ENCODE measurements at places on chromosomes 4 and X. TPM values are rescaled to one million over a fixed set of nuclear protein-coding genes. Genes with fewer than 3 reads are reported as not detected.

- no peak overlapping the region for H3K27ac ChIP-seq
- no peaks in the 10 kb centered on the region for H3K36me3 ChIP-seq
- no peaks in the 10 kb centered on the region for H3K27me3 ChIP-seq
These were observed 165.1 kb upstream of the POF1B start for GRCh38 chrX:85544609-85545008.

GRCh38 chr4:165504184-165504583 lies 125.4 kb downstream of the CPE start:
- DNase-seq = no peak
- H3K36me3 ChIP-seq = no peaks in the 10 kb centered on the region
- no peak overlapping the region for H3K4me3 ChIP-seq
- no peak overlapping the region for H3K27ac ChIP-seq
- H3K27me3 ChIP-seq = no peaks in the 10 kb centered on the region
- peaks cover 15% of the 10 kb centered on the region for H3K4me1 ChIP-seq

GRCh38 chrX:16589826-16590225 lies 60.1 kb upstream of the S100G start:
- DNase-seq = no peak
- no peak overlapping the region for H3K27ac ChIP-seq

- H3K27ac ChIP-seq = no peak overlapping the region
- H3K4me1 ChIP-seq = no peaks in the 10 kb centered on the region
- no peak for DNase-seq
- H3K36me3 ChIP-seq = no peaks in the 10 kb centered on the region
- H3K4me3 ChIP-seq = no peak overlapping the region
- H3K27me3 ChIP-seq = no peaks in the 10 kb centered on the region
These were observed 86.6 kb downstream of the MID1 start for GRCh38 chrX:10533696-10534365.

GRCh38 chrX:1807301-1807731 lies 192.5 kb downstream of the ASMT start:
- H3K4me1 ChIP-seq = no peaks in the 10 kb centered on the region
- H3K4me3 ChIP-seq = no peak overlapping the region
- DNase-seq = no peak
- peaks cover 12% of the 10 kb centered on the region for H3K27me3 ChIP-seq
- H3K27ac ChIP-seq = no peak overlapping the region

DNA sequence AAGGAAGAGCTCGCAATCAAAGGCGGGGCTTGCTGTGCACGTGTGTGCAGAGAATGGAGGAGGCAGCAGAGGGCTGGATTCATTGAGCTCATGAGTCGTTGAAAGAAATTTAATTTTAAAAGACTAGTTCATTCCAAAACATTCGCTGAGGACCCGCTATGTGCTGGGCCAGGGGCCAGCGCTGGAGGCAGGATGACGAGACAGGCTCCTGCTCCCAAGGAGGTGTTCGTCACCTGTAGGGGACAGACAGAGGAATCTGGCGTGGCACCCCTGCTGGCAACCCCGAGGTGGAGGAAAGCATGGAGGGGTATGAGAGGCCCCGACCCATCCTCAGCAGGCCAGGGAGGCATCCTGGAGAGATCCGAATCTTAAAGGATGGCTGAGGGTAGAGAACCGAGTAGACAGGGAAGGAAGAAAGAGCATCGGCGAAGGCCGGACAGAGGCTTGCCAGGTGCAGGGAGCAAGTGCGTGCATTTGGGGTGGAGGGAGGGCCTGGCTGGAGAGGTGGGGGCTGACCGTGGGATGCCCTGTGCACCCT lies 96.4 kb downstream of the CPZ start:
- H3K27ac ChIP-seq = no peak overlapping the region
- no peaks in the 10 kb centered on the region for H3K27me3 ChIP-seq
- H3K4me1 ChIP-seq = no peaks in the 10 kb centered on the region
- H3K36me3 ChIP-seq = no peaks in the 10 kb centered on the region

- H3K27me3 ChIP-seq = no peaks in the 10 kb centered on the region
- DNase-seq = no peak
- H3K4me1 ChIP-seq = no peaks in the 10 kb centered on the region
These were observed 36.3 kb downstream of the ATRX start for GRCh38 chrX:77749695-77750094.

DNA sequence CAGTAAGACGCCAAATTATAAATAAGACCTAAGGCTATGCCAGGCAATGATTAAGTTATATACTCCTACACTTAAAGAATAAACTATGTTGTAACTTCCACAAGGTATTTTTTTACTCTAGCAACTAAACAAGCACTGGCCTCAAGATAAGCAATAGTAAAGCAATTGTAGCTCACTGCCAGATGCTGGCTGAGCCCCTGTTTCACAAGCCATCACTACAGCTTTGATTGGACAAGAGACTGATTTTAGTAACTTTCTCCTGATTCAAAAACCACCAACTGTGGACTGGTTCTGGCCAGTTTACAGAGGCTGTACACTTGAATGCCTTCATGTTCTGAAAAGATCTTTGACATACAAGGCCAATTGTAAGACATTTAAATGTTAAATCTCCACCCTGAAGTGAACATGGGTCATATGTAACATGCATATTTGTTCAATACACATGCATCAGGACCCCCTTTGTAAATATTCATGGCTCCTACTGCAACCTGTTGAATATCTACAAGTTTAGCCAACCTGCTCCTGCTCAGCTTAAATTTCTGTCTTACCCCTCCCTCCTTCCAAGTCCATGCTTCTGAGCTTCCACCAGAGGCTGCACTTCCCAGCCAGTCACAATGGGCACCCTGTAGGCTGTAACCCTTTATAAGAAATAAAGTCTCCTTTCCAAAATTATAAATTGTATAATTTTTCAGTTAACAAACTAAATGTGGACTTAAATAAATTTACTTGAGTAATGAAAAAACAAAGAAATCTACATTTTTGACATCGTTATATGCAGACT lies 423.6 kb downstream of the ANKRD50 start:
- H3K4me1 ChIP-seq = no peaks in the 10 kb centered on the region
- H3K27me3 ChIP-seq = no peaks in the 10 kb centered on the region
- no peak for DNase-seq
- H3K36me3 ChIP-seq = no peaks in the 10 kb centered on the region

DNA sequence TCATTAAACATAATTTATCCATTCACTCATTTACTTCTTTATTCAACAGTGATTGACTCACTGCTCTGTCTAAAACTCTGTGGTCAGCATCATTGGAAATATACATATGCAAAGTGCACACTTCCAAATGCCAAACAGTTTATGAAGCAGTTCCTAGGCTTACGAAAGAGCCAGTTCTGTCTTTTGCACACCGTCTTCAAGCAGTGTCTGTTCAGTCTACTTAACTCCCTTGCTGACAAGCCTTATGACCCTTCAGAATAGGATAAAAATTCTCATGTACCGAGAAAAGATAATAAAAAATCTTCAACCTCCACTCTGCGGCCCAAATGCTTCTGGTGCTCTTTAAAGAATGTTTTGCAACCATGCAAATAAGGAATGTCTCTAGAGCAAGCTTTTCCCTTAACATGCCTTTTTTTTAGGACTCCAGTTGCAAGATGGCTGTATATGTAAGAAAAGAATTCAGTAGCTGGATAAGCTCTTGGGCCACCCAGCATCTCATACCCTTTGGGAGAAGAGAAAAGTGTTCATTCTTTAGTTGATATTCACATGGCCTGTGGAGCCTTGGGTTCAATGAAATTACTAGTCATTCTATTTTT lies 1037.0 kb upstream of the SLIT2 start:
- H3K36me3 ChIP-seq = no peaks in the 10 kb centered on the region
- no peak overlapping the region for H3K4me3 ChIP-seq
- no peaks in the 10 kb centered on the region for H3K4me1 ChIP-seq
- H3K27me3 ChIP-seq = no peaks in the 10 kb centered on the region
- H3K27ac ChIP-seq = no peak overlapping the region

DNA sequence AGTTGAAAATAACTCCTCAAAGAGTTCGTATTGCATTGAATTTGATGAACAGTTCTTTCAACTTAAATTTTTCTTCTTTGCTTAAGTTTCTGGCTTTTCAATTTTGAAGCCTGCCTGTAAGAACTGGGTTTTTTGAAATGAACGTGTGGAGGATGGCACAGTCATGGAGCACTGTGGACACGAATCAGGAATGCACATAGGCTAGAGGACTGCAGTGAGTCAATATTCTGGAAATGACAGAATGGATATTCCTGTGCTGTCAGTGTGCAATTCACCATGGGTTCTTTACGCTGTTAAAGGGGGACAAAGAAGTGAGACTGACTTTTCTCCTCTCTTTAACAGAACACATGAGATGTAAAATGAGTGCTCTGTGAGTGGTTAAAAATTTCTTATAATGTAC lies 368.0 kb upstream of the AGA start:
- no peak overlapping the region for H3K4me3 ChIP-seq
- no peak for DNase-seq
- H3K27ac ChIP-seq = no peak overlapping the region

PASD1 gene
- total RNA-seq = not detected

FRMPD3 gene
- total RNA-seq = not detected

CXorf49 gene
- not detected for total RNA-seq
